COLO829 (cell line): ENCODE measurements at places on chromosomes 6 and 20.

GRCh38 chr20:34127792-34128191 is 15.7 kb upstream of the EIF2S2 start:
- DNase-seq = no peak

DNA sequence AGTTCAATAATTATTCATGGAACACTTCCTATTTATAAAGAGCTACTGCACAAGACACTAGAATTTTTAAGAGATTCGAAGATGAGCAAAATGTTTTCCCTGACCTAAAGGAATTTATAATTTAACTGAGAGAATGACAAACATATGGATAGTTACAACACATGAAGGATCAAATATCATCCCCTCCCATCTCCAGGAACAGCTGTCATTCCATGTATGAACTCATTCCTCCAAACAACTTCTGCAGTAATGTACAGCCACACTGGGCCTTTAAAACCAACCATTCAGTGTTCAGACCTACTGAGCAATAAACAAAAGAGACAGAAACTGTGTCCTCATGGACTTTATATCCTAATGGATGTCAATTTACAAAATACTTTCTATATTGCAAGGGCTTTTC is 87.8 kb downstream of the KIF16B start:
- no peak for DNase-seq

DNA sequence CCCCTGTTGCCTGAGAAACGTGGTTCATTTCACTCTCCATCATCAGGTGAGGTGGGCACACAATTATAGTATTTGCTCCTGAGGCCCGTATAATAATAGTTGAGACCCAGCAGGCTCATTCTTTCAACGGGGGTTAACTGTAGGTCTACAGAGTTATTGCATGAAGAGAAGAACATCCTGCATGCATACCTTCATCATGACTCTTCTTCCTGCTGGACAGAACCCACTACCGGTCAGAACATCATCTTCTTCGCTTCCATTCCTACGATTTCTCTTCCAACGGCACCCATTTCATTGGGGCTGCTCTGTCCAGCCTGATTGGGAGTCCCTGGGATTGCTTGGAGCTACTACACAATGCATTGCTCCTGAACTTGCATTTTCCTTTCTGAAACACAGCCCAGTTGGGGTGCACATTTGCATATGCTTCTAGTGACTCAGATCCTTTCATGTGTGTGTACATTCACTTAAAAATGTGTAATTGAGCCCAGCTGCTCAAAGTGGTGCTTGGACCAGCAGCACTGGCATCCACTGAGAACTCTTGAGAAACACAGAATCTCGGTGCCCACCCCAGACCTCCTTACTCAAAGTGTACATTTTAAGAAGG is 57.4 kb downstream of the SLC24A3 start:
- no peak for DNase-seq

DNA sequence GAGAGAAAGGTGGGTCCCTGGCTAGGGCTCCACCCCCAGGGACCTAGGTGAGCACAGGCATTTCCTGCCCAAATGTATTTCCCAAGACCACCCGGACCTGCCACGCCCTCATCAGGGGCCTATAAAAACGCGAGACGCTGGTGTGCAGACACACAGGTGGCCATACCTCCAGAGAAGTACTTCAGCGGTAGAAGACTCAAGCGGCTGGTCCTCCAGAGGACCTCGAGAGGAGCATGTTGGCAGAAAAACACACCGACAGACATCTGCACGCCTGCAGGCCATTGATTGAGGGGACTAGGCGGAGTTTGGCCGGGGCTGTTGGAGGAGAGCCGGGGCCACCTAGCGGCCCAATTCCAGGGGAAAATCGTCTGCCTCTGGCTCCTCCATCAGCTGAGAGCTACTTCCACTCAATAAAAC is 695.8 kb upstream of the MMS22L start:
- peak; percentile 22 for DNase-seq

DNA sequence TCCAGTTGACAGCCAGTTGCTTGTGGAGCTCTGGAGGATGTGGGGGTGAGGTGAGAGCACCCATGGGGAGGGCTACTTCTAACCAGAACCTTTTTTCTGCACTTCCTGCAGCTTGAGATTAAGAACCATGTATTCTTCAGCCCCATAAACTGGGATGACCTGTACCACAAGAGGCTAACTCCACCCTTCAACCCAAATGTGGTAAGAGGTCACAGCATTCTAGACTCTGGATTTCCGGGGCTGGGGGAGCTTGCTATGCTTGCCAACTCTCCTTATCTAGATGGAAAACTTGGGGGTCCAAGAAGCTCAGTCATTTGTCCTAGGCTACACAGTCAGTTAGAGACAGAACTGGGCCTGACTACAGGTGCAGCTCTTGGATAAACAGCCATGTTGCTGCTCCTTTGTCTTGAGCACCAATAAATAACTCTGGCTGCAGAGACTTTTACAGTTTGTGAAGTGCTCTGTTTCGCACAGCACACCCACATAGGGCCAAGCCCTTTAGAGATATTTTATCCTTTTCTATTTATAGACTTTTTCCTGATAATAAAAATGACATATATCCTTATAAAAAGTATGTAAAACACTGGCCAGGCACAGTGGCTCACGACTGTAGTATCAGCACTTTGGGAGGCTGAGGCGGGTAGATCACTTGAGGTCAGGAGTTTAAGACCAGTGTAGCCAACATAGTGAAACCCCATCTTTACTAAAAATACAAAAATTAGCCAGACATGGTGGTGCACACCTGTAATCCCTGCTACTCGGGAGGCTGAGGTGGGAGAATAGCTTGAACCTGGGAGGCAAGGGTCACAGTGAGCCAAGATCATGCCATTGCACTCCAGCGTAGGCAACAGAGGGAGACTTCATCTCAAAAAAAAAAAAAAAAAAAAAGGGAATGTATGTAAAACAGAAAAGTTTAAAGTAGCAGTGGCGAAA is 10.6 kb upstream of the IFT52 start:
- DNase-seq = no peak

DNA sequence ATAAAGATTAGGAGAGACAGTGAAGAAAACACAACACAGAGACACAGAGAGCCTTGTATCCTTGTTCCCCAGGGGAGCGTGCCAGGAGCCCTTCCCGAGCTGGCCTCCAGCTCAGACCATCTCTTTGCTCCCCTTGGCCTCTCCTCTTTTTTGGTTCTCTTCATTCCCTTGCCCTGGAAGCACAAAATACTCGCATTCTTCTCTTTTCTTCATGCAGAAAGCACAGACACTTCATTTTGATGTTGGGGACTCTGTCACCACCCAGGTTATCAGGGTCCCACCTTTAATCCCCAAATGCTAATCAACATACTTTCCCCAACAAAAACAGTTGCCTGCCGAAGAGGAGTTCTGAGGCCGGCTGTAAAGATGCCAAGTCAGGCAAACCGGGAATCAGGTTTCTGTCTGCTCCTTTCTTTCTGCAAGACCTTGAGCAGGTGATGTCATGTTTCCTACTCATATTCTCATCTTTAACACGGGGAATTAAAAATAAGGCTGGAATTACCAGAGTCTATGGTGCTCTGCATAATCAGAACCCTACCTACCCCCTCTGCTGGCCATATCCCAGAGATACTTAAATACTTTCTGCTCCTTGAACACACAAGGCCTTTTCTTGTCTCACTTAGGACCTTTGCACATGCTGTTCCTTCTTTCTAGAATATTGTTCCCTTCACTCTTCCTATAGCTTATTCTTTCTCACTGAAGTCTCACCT is 21.7 kb downstream of the TGM6 start:
- DNase-seq = peak; percentile 50

- peak; percentile 45 for DNase-seq
Observed at GRCh38 chr20:1005452-1006027, 3.4 kb upstream of the RSPO4 start.

GRCh38 chr6:170296746-170297575 is 6.1 kb upstream of the DLL1 start:
- no peak for DNase-seq

GRCh38 chr20:22861990-22862389 is 173.1 kb upstream of the SSTR4 start:
- DNase-seq = no peak
